Muscle of back (tissue), 13 donors: ENCODE measurements at places on chromosomes 7 and 10. TPM values are rescaled to one million over a fixed set of nuclear protein-coding genes. Genes with fewer than 3 reads are reported as not detected.
A peak's percentile ranks its signal among the peaks of the same experiment; 100 is the strongest.

DNA sequence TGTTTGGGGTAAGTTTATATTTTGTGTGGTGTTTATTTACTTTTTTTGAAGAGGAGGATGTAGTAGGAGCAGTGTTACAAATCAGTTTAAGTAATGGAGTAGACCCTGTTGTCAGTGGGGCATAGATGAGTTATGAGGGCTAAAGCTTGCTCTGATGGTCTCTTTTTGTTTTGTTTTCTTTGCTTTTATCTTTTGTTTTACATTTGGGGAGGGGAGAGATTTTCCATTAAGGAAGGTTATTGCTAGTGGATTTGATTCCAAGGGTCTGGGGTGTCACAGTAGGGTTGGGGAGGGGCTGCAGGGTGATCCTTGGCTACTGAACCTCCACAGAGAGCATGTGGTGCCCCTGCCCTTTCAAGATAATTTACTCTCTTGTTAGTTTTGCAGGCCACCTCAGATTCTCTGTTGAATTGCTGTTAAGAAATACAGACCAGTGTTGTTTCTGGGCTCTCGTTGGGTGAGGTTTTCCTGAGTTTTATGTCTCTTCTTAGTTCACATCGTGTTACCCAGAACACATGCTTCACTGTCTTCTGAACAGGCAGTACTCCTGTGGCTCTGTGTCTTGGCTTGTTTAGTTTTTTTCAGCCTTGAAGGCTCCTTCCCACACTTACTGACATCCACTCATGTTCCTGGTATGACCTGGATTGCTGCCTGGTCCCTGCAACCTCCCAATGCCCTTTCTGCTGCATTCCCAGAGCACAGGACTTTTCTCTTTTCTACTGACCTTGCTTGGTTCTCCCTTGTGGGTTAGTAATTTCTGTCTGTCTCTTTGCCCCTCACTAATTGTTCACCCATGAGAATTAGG, 4.2 kb downstream of the KIFBP start:
- DNase-seq: no peak

- peak; percentile 67 for DNase-seq
Measured at GRCh38 chr10:72309290-72310240, 35.8 kb downstream of the DDIT4 start.

DNA sequence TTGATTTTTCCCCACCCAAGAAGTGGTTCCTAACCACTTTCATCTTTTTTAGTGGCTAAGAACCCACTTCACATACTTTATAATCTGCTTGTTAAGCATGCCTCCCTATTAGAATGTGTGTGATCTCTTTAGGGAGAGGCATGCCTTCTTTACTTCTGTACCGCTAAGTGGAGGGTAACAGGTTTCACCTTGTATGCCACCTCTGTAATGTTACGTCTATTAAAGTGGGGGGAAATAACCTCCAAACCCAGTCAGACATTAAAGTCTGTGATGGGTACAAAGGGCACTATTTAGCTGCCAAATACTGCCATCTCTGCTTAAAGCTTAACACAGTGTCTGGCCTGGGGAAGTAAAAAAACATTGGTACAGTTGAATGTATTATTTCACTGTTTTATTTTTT, 51.9 kb downstream of the EPC1 start:
- DNase-seq: no peak

- DNase-seq: no peak
Measured at GRCh38 chr7:50347693-50348092, 43.2 kb downstream of the IKZF1 start.

The NAT16 gene
- polyA plus RNA-seq: not detected

DNA sequence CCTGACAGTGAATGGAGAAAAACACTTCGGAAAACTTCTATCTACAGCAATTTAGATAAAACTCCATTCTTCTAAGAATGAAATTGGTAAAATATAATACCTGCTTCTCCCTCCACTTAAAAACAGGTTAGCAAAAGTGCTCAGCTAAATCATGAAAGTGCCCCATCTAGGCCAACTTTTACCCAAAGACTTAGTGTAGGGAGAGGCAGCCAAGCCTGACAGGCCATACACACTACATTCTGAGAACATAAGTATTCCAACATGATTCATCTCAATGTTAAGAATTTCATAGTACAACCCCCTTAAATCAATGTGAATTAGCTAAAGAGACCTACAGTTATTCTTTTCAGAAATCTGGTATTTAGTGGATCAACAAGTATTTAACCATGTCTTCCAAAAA, 7.2 kb downstream of the FAM3C start:
- DNase-seq: no peak

DNA sequence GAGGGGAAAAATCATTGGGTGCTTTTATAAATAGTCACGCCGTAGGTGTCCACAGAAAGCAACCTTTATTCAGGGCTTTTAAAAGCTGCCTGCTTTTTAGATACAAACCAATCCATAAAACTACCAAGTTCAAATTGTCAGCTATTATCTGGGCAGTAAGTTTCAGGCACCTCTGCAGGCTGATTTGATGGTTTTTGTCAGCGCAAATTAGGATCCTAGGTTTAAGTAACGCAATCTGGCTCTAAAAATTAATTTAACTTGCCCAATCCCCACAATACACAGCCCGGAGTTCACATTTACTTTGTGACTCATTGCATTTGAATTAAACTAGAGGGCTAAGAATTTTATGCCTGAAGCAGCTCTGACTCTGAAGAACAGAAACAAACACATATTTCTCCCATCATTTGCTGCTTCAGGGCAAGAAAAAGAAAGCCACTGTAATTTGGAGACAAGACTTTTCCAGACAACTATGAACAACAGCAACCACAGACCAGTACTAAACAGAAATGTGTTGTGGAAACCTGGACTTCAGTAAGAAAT, 43.3 kb downstream of the NRP1 start:
- no peak for DNase-seq

DNA sequence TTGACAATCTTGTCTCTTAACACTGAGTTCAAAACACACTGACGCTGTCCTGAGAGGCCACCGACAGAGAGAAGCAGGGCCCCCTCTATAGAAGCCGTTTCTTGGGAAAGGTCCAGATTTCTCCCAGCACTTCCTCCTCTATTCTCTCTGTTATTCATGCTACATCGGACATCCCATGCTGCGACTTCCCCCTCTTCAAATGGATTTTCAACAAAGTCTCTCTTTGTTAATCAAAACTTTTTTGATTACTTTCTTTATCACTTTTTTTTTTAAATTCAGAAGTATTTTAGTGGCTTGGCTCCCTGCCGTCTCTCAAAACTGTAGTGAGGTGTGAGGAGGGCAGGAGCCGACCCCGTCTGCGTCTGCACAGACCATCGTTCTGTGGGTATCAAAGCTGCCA, 298.9 kb upstream of the PITRM1 start:
- DNase-seq: no peak

The MTERF1 gene
- polyA plus RNA-seq: 11.7 TPM

The PRF1 gene
- 0.48 TPM for polyA plus RNA-seq

GRCh38 chr7:144819566-144819965, 16.3 kb downstream of the TPK1 start:
- no peak for DNase-seq

The PLPP4 gene
- 0.42 TPM for polyA plus RNA-seq

The CLDN4 gene
- 0.38 TPM for polyA plus RNA-seq

The DGKB gene
- 0.98 TPM for polyA plus RNA-seq
